Caco-2 (cell line): ENCODE measurements at places on chromosomes 2 and 18. TPM values are rescaled to one million over a fixed set of nuclear protein-coding genes. Genes with fewer than 3 reads are reported as not detected.

GRCh38 chr2:3805201-3805939, 102.0 kb downstream of the DCDC2C start:
- no peaks in the 10 kb centered on the region for H3K36me3 ChIP-seq
- no peak overlapping the region for H3K27ac ChIP-seq
- no peaks in the 10 kb centered on the region for H3K4me1 ChIP-seq
- peak; percentile 58 for DNase-seq
- no peaks in the 10 kb centered on the region for H3K27me3 ChIP-seq

DNA sequence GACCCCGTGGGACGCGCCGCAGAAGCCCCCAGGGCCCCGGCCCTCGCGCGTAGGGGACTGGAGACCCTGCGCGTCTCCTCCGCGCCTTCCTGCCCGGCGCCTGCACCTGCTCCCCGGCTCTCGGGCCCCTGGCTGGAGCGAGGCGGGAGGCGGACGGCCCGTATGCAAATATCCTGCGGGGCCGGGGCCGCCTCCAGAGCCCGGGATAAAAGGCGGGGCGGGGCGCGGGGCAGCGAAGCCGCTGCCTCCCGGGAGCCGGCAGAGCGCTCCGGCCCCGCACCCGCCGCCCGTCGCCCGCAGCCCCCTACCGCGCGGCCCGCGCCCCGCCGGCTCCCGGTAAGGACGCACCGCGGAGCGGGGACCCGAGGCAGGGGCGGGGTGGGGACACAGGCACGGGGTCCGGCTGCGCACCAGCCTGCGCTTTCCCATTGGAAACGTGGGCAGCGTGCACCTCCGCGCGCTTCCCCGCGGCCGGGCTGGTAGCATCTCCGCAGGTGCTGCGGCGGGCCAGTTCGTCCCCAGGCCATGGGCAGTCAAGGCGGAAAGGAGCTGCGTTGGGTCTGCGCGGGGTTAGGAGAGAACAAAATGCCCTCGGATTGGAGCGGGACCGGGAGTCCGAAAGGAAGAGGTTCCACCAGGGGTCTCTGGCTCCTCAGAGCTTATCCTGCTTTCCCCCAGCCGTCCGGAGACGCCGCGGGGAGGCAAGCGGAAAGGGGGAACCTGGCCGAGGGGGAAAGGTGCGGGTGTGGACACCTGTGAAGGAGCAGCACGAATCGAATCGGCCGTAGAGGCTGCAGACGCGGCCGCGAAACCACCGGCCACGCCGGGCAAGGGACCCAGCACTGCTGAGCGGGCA, at the start of gene ATP6V1C2:
Gene ATP6V1C2, plus strand, starts transcription at position 235 of the 856 bp plus-strand sequence. CDS start 1,220 bp downstream, outside the sequence.
- H3K27ac ChIP-seq = no peak within 1 kb of the TSS
- peak within 1 kb of the TSS; percentile 57 for H3K4me3 ChIP-seq
- peak; percentile 64 for DNase-seq
- peaks cover 30% of the 10 kb centered on the region for H3K4me1 ChIP-seq

DNA sequence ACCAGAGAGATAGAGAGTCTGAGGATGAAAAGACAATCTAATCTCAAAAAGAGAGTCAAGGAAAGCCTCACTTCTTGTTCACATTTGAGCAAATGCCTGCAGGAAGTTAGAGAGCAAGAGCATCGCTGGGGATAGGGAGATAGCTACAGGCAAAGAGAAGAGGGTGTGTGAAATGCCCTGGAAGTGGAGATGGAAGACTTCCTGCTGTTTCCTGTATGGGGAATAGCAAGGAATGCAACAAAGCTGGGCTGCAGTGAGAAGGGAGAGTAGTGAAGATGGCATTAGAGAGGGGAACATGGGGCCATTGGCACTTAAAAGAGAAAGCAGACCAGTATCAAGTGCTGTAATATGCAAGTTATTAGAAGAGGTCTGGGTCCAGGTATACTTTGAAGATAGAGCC, 488.6 kb downstream of the METTL4 start:
- H3K27me3 ChIP-seq = no peaks in the 10 kb centered on the region
- no peak overlapping the region for H3K27ac ChIP-seq
- no peak overlapping the region for H3K4me3 ChIP-seq
- no peaks in the 10 kb centered on the region; the same call in 1 of the 2 replicates for H3K4me1 ChIP-seq

DNA sequence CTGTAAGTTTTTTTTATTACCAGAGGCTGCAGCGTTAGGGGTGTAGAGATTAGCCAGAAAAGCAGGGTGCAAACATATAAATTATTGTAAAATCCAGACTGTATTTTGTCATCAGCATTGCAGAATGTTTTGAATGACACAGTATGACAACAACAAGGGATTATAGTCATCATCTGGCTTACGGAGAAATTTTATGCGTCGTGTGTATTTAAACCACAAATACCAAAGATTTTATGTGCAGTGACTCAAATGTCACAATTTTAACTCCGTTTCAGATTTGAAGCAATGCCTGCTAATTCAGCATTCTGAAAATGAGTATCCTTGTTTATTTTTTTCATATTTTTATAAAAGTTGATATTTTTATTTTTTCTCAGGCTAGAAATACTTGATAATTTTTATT, 19.4 kb upstream of the TMX3 start:
- H3K4me3 ChIP-seq = no peak overlapping the region
- H3K4me1 ChIP-seq = no peaks in the 10 kb centered on the region

- no peaks in the 10 kb centered on the region for H3K36me3 ChIP-seq
- DNase-seq = no peak
- no peak overlapping the region for H3K4me3 ChIP-seq
- H3K4me1 ChIP-seq = no peaks in the 10 kb centered on the region
Observed at GRCh38 chr2:29855924-29856639, 65.3 kb downstream of the ALK start.

- no peak for DNase-seq
- no peaks in the 10 kb centered on the region for H3K36me3 ChIP-seq
- no peak overlapping the region for H3K27ac ChIP-seq
- H3K4me1 ChIP-seq = no peaks in the 10 kb centered on the region
- H3K27me3 ChIP-seq = no peaks in the 10 kb centered on the region; the same call in 1 of the 2 replicates
Observed at GRCh38 chr2:118800736-118801135, 46.7 kb downstream of the EN1 start.

DIPK1C gene
- not detected in 2 replicates for total RNA-seq

FN1 gene
- 3,805 and 3,872 TPM in 2 replicates for total RNA-seq

DNA sequence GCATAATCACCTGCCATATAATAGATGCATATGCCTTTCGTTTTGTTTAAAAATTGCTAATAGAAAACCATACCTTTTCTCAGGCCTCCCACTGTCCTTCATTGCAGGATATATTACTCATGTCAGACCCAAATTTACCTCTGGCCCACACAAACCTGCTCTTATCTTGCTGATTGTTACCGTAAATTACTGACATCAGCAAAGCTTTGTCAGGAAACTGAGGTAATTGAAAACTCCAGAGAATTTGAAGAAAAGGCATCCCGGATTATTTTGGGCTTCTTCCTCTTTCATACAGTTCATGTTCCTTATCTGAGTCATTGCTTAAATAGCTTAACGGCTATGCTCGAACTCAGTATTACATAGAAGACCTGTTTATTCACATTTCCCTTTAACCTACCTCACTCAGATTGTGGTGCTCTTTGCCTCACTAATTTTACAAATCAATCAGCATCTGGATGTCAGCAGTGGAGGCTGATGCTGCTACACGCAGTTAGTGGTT, 145.7 kb downstream of the ZEB2 start:
- H3K36me3 ChIP-seq = no peaks in the 10 kb centered on the region
- H3K27ac ChIP-seq = no peak overlapping the region
- no peak overlapping the region for H3K4me3 ChIP-seq
- peaks cover 18% of the 10 kb centered on the region; the same call in 1 of the 2 replicates for H3K4me1 ChIP-seq
- H3K27me3 ChIP-seq = no peaks in the 10 kb centered on the region

DNA sequence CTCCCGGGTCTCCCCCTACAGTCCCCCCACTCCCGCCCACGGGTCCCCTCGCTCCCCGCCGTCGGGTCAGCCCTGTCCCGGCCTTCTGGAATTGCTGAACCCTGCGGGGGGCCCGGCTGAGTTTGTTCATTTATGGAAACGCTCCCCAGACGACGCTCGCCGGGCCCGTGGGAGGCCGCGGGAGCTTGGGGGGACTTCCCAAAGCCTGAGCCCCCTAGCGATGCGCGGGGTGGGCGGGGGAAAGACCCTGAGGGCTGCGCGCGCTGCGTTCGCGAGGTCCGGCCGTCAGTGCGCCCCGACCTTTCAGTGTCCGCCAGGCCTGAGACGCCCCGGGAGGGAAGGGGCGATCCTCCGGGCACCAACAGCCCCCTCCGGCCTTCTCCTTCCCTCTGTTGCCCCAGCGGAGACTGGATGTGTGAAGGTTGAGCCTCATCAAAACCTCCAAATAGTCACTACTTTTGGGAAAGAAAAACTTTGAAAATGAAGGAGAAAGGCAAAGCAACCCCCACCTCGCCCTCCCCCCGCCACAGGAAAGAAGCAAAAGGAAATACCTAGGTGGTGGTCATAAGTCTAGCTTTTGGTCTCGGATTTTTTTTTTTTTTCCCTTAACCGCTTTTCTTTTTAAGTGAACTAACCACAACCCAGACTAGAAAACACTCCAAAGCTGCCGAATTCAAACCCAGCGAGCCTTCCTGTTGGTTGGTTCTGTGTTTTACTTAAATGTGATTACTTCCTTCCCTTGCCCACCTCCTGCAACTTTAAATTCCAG, 509 bp upstream of the CYS1 start:
- no peaks in the 10 kb centered on the region for H3K27me3 ChIP-seq
- DNase-seq = no peak
- no peaks in the 10 kb centered on the region for H3K36me3 ChIP-seq
- H3K4me3 ChIP-seq = peak overlapping the region; percentile 55
- H3K27ac ChIP-seq = no peak overlapping the region
- peaks cover 13% of the 10 kb centered on the region; the same call in 1 of the 2 replicates for H3K4me1 ChIP-seq

GRCh38 chr2:74747411-74748080, 86.4 kb upstream of the HK2 start:
- no peak for DNase-seq
- no peak overlapping the region for H3K4me3 ChIP-seq
- H3K36me3 ChIP-seq = no peaks in the 10 kb centered on the region
- H3K4me1 ChIP-seq = no peaks in the 10 kb centered on the region
- no peak overlapping the region for H3K27ac ChIP-seq

DNA sequence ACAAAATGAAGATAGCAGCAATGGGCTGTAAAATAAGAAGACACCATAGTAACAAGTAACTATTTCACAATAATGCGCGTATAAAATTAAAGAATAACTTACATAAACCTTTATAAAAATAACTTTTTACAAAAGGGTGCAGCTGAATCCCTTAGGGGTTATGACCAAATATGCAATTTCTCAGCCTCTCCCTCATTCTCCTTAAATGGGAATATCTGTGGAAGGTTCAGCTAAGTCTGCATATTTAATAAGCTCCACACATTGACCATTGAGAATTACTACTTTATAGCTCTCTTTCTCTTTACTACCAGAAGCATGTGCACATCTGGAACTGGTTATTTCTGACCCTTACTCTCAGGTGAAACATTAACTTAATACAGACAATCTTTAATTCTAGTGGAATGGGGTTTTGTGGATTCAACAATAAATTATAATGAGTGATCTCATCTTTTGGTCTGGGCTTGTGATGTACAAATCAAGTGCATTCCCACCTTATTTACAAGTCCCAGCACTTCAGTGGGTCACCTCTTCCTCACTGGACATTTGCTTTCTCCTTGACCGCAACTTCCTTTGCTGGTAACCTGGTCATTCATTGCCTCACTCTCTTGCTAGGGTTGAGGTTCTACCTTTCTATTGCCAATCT, 15.7 kb downstream of the ARHGAP15 start:
- no peaks in the 10 kb centered on the region for H3K27me3 ChIP-seq

SERPINB4 gene
- total RNA-seq = not detected in 2 replicates

DNA sequence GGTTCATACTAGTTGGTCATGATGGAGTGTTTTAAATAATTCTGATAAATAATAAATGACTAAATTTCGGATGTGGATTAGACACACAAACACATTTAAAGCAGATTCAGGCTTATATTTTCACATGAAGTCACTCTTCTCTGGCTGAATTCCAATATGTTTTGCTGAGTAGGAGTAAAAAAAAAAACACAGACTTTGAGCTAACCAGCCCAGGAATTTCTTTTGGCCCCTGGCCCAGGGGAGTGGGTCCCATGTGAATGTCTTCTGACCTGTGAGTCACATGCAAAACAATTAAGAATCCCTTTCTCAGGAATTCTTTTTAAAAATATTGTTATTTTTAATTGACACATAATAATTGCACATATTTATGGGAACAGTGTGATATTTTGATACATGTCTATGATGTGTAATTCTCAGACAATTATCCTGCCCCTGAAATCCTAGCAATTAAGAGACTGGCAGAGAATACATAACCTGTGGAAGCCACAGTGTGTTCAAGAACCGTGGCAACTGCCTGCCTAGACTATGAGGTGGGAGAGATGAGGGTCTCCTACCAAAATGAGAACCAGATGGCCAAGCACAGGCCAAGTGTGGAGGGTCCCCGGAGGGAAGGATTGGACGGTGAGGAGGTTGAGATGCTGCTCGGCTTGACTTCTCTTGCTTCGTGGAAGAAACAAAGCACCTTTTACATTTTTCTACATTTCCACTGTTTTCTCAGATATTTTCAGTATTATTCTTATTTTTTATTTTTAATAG, 236.4 kb downstream of the PIEZO2 start:
- no peak for DNase-seq
- no peaks in the 10 kb centered on the region for H3K4me1 ChIP-seq
- H3K27me3 ChIP-seq = no peaks in the 10 kb centered on the region
- H3K4me3 ChIP-seq = no peak overlapping the region
- H3K36me3 ChIP-seq = no peaks in the 10 kb centered on the region
- no peak overlapping the region for H3K27ac ChIP-seq

CBLN2 gene
- not detected in 2 replicates for total RNA-seq

RTP5 gene
- total RNA-seq = not detected in 2 replicates

ST8SIA5 gene
- not detected in 2 replicates for total RNA-seq

- no peak overlapping the region for H3K27ac ChIP-seq
- H3K36me3 ChIP-seq = no peaks in the 10 kb centered on the region
- H3K27me3 ChIP-seq = no peaks in the 10 kb centered on the region
- H3K4me1 ChIP-seq = 0 out of 2 replicates have a peak, but pooled peaks cover 9% of the 10 kb centered on the region
- DNase-seq = no peak
- H3K4me3 ChIP-seq = no peak overlapping the region
Observed at GRCh38 chr18:62938006-62938405, 222.7 kb downstream of the PHLPP1 start.

DNA sequence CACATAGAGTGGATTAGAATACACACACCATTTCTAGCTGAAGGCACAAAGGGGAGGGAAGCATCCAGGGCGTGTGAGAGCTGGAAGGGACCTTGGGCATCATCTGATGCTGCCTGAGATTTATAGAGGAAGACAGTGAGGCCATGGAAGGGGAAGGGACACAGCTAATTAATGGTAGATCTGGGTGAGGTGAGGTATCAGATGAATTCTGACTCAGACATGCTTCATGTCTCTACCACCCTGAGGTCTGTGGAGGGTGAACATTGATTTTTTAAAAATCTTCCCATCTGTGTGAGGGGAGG, 42.2 kb upstream of the OTOF start:
- no peaks in the 10 kb centered on the region for H3K4me1 ChIP-seq
- DNase-seq = no peak
- H3K36me3 ChIP-seq = no peaks in the 10 kb centered on the region
- no peaks in the 10 kb centered on the region; the same call in 1 of the 2 replicates for H3K27me3 ChIP-seq
- H3K4me3 ChIP-seq = no peak overlapping the region
